ENCODE measurements at places on chromosomes 3 and 15. TPM values are rescaled to one million over a fixed set of nuclear protein-coding genes. Genes with fewer than 3 reads are reported as not detected.

GRCh38 chr3:58630076-58630709 is 36.4 kb downstream of the FAM3D start:
- peak; percentile 39 for DNase-seq

- DNase-seq: no peak
Measured at GRCh38 chr3:133573629-133574194, at the start of gene CDV3. Gene CDV3 (plus strand): TSS chr3:133573686. CDS start chr3:133574045, 359 bp downstream.

- no peak for DNase-seq
Measured at GRCh38 chr3:197828-198491, 1.4 kb downstream of the CHL1 start.

DNA sequence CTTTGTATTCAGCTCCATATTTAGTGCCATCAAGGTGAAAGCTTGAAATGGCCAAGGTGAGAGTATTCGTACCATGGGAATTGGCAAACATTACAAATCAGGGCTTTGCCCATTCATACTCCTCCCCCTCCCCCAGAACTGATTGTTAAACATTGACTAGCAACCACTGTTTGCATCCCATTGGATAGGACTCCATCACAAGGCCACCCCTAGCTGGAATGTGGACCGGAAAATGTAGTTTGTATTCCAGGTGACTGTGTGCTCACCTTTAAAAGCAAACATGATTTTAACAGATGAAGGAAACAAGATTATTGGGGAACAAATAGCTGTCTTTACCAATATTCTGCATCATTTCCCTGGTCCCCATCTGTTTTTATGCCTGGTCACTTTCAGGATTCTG is 14.1 kb downstream of the ST3GAL6 start:
- DNase-seq: no peak

The FBXW12 gene
- not detected for total RNA-seq

The MKRN3 gene
- total RNA-seq: not detected

- DNase-seq: no peak
Measured at GRCh38 chr15:94576889-94577533, 345.6 kb downstream of the MCTP2 start.

The IQCF5 gene
- not detected for total RNA-seq

GRCh38 chr3:108250626-108251025 is 28.4 kb upstream of the IFT57 start:
- no peak for DNase-seq

The MUSTN1 gene
- not detected for total RNA-seq
